T-helper 17 cell (primary cell): ENCODE measurements at places on chromosomes 16 and 17.

DNA sequence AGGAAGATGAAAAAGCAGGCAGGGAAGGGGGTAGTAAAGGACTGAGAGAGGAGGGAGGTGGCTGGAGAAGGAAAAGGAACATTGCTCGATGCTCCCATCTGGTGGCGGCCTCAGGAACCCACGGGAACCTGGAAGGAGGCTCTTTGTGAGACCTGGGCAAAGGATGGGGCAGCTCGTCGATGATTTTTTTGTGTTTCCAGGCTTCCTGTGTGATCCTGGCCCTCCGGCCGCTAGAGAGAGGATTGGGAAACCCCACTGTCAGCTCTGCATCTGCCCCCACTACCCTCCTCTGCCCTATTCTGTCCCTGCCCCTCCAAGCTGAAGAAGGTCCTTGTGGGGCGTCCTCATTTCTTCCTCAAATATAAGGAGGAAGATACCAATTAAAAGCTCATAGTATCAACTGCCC lies 6.6 kb downstream of the WFIKKN2 start:
- H3K4me1 ChIP-seq: peaks cover 5% of the 10 kb centered on the region
- DNase-seq: peak; percentile 39
- H3K27ac ChIP-seq: peak overlapping the region; percentile 29
- H3K4me3 ChIP-seq: no peak overlapping the region
- peaks cover 5% of the 10 kb centered on the region for H3K27me3 ChIP-seq

- H3K36me3 ChIP-seq: no peaks in the 10 kb centered on the region
- H3K4me3 ChIP-seq: peak overlapping the region; percentile 98
- H3K4me1 ChIP-seq: peaks cover 26% of the 10 kb centered on the region
- H3K27ac ChIP-seq: peak overlapping the region; percentile 96
Measured at GRCh38 chr16:30065943-30066760, 592 bp downstream of the ALDOA start.

- no peak overlapping the region for H3K27ac ChIP-seq
- DNase-seq: no peak
- no peaks in the 10 kb centered on the region for H3K36me3 ChIP-seq
- H3K27me3 ChIP-seq: peaks cover 4% of the 10 kb centered on the region
Measured at GRCh38 chr17:73514146-73514863, 129.9 kb downstream of the SDK2 start.

GRCh38 chr16:3837851-3838586 lies 42.5 kb downstream of the CREBBP start:
- DNase-seq: no peak
- peaks cover 3% of the 10 kb centered on the region for H3K36me3 ChIP-seq
- H3K4me3 ChIP-seq: no peak overlapping the region
- peaks cover 28% of the 10 kb centered on the region for H3K4me1 ChIP-seq
- no peaks in the 10 kb centered on the region for H3K27me3 ChIP-seq

- H3K27ac ChIP-seq: peak overlapping the region; percentile 47
- no peaks in the 10 kb centered on the region for H3K27me3 ChIP-seq
- H3K4me3 ChIP-seq: no peak overlapping the region
- no peaks in the 10 kb centered on the region for H3K36me3 ChIP-seq
- H3K4me1 ChIP-seq: peaks cover 8% of the 10 kb centered on the region
- DNase-seq: no peak
Measured at GRCh38 chr17:16349431-16349830, 3.8 kb downstream of the CENPV start.

DNA sequence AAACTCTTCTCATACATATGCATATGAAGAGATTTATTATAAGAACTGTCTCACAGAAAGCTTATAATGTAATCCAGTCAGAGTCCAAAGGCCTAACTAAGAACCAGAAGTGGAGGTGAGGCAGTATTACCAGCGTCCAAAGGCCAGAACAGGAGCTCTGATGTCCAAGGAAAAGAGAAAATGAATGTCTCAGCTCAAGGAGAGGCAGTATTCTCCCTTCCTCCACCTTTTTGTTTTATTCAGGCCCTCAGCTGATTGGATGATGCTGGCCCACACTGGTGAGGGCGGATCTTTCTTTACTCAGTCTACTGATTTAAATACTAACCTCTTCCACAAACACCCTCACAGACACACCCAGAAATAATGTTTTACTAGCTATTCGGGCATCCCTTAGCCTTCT lies 43.4 kb downstream of the FBXL20 start:
- no peak for DNase-seq
- no peak overlapping the region for H3K4me3 ChIP-seq
- H3K27me3 ChIP-seq: no peaks in the 10 kb centered on the region
- peak overlapping the region; percentile 29 for H3K27ac ChIP-seq
- peaks cover 17% of the 10 kb centered on the region for H3K4me1 ChIP-seq
- H3K36me3 ChIP-seq: peaks cover 3% of the 10 kb centered on the region

DNA sequence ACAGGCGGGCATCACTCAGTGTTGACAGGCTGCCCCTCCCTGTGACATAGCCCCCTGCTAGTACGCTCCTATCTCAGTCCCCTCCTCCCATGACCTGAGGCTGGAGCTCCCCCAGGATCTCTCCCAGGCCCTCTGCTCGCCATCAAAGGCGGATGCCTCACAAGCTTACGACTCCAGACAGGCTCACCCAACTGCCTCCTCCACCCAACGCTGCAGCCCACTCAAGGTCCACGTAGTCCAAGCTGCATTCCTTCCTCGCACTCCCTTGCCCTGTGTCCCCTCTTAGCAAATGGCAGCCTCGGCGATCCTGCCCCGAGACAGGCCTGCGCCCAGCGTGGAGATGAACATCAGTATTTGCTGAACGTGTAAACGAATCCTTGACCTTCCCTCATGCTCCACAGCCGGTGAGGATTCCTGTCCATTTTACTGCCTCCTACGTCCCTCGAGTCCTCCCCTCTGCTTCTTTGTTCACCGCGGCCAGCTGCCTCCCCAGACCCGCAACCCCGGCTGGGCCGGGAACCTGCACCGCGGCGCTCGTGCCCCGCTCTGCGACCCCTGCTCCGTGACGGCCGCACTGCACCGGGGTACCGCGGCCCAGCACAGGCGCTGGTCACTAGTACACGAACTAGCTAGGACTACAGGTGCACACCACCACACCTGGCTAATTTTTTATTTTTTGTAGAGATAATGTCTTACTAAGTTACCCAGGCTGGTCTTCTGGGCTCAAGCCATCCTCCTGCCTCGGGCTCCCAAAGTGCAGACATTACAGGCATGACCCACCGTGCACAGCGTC lies 838 bp upstream of the TMEM97 start:
- H3K27me3 ChIP-seq: peaks cover 6% of the 10 kb centered on the region
- no peaks in the 10 kb centered on the region for H3K36me3 ChIP-seq
- H3K4me1 ChIP-seq: peaks cover 19% of the 10 kb centered on the region
- DNase-seq: no peak
- H3K27ac ChIP-seq: peak overlapping the region; percentile 77

- H3K36me3 ChIP-seq: no peaks in the 10 kb centered on the region
- peak; percentile 55 for DNase-seq
- no peak overlapping the region for H3K27ac ChIP-seq
Measured at GRCh38 chr17:8060274-8060673, 21.4 kb downstream of the ALOX15B start.

- H3K36me3 ChIP-seq: no peaks in the 10 kb centered on the region
- H3K4me1 ChIP-seq: peaks cover 29% of the 10 kb centered on the region
- peak; percentile 78 for DNase-seq
- peak overlapping the region; percentile 98 for H3K27ac ChIP-seq
Measured at GRCh38 chr16:30921748-30922419, 1.5 kb upstream of the FBXL19 start.

DNA sequence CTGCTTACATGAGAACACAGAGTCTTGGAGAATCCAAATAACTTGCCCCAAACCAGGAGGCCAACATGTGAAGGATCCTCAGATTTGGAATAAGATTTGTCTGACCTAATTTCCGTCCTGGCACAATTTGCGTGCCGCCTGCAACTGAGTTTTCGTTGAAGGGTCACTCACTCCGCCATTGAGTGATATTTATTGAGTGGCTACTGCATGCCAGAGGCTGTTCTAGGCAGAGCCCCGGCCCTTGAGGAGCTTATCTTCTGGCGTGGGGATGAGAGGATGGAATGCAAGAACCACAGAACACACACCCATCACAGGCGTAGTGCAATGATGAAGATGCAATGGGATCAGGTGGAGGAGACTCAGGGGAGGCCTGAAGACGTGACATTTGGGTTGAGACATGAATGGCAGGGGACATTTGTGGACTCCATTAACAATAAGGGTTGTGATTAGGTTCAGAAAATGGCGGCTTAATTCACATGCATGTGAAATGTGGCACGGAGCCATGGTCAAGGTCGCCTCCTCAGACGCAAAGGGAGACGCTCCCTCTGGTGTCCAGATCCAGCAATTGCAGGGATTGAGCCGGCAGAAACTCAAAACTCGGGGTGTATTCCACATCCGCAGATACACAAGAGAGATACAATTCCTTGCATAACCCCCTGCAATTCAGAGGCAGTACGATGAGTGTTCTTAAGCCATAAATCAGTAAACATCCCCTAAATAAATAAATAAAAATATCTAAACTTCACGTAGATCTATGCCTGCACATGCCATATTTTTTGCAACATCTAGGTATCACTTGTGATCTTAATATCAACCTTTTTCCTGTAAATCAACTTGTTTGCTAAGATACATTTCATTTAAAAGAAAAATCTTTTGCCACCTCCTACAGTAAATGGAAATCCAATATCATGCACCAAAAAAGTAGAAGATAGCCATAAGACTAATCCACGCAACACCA lies 57.9 kb upstream of the CACNG4 start:
- H3K4me1 ChIP-seq: no peaks in the 10 kb centered on the region
- H3K36me3 ChIP-seq: peaks cover 5% of the 10 kb centered on the region
- peak; percentile 34 for DNase-seq
- peaks cover 26% of the 10 kb centered on the region for H3K27me3 ChIP-seq
- no peak overlapping the region for H3K4me3 ChIP-seq
- peak overlapping the region; percentile 10 for H3K27ac ChIP-seq

GRCh38 chr17:8960325-8961140 lies 5.0 kb downstream of the PIK3R5 start:
- peaks cover 19% of the 10 kb centered on the region for H3K36me3 ChIP-seq
- peak overlapping the region; percentile 83 for H3K4me3 ChIP-seq
- peak overlapping the region; percentile 99 for H3K27ac ChIP-seq
- H3K27me3 ChIP-seq: no peaks in the 10 kb centered on the region

DNA sequence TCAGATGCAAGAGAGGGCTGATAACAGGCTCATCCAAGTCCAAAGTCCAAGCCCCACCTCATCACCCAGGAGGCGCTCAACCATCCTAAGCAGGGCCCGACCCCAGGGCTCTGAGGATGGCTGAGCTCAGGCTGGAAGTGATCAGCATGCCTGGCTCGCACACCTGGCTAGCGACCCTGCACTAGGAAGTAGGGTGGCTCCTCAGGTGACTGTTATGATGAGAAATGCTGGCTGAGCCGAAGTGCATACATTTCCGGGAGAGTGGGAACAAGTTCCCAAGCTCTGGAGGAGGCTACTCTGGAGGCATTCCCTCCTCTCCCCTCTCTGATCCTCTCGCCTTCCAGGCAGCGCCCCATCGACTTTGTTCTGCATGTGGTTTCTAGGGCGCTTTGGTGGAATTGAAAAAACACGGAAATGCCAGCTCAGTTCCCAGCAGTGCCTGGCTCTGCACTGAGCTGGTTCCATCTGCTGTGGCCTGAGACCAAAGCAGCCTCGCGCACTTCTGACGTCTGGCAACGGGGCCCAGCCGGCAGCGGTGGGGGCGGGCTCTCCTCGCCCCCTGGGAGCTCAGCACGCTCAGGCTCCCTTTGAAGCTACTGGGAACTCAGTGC lies 130.3 kb downstream of the IRF8 start:
- H3K4me3 ChIP-seq: no peak overlapping the region
- DNase-seq: no peak
- H3K27me3 ChIP-seq: peaks cover 33% of the 10 kb centered on the region
- H3K4me1 ChIP-seq: no peaks in the 10 kb centered on the region

DNA sequence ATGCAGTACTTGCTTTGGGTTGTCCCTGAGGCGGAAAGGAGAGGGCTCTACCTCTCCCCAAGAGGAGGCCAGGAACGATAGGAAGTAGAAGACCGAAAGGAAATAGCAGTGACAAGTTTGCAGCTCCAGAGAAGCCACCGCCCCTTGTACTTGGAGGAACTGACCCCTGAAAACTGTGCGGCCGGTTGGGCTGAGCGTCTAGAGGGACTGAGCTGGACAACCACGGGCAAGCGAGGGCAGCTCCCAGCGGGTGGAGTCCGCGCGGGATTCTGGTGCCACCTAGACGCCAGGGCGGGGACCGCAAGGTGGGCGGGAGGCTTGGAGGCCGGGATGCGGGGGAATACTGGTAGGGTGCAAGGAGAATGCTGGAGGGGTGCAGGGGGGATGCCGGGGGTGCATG lies 1.3 kb upstream of the SLC6A4 start:
- H3K27me3 ChIP-seq: peaks cover 78% of the 10 kb centered on the region
- no peak overlapping the region for H3K27ac ChIP-seq
- H3K36me3 ChIP-seq: peaks cover 6% of the 10 kb centered on the region
- H3K4me1 ChIP-seq: peaks cover 26% of the 10 kb centered on the region
- H3K4me3 ChIP-seq: peak overlapping the region; percentile 84

DNA sequence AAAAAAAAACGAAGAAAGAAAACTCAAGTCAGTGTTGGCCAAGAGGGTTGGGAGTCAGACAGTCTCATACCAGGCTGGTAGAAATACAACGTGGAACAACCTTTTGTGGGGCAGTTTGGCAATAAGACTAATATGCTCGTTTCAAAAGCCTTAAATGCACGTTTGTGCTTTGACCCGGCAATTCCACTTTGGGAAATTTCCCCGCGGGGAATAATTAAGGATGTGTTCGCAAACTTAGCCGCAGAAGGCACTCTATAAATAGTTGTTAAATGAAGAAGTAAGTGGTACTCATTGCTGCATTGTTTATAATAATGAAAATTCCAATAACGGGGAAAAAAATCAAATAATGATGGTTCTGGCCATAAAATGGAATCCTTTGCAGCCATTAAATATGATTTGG lies 664.8 kb upstream of the EEF2KMT start:
- no peaks in the 10 kb centered on the region for H3K27me3 ChIP-seq
- DNase-seq: no peak
- H3K4me3 ChIP-seq: no peak overlapping the region

- H3K27ac ChIP-seq: no peak overlapping the region
- peak; percentile 32 for DNase-seq
- H3K4me1 ChIP-seq: peaks cover 7% of the 10 kb centered on the region
- H3K27me3 ChIP-seq: peaks cover 68% of the 10 kb centered on the region
Measured at GRCh38 chr17:33750943-33751701, 458.0 kb upstream of the ASIC2 start.

GRCh38 chr16:27843800-27844199 lies 219.7 kb downstream of the GSG1L start:
- H3K4me1 ChIP-seq: no peaks in the 10 kb centered on the region
- DNase-seq: no peak
- no peak overlapping the region for H3K4me3 ChIP-seq
- H3K27ac ChIP-seq: no peak overlapping the region
